ENCODE measurements at places on chromosomes 7 and 10.

DNA sequence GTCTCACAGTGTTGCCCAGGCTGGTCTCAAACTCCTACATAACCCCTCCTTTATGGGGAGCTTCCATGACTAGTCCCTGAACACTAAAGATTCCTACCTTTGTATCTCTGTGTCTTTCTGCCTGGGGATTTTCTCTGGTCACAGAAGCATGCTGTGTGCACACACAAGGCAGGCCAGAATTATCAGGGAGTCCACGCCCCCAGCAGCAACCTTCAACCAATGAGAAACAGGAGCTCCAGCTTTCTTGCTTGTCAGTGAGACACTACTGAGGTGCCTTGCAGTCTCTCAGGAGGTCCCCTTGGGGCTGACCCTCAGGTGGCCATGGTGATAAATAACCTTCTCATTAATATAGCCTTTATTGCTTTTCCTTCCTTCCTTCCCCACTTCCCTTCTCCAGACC lies 45.1 kb upstream of the AUTS2 start:
- no peak for DNase-seq

GRCh38 chr7:47535035-47535703 lies 46.7 kb downstream of the TNS3 start:
- DNase-seq = no peak

DNA sequence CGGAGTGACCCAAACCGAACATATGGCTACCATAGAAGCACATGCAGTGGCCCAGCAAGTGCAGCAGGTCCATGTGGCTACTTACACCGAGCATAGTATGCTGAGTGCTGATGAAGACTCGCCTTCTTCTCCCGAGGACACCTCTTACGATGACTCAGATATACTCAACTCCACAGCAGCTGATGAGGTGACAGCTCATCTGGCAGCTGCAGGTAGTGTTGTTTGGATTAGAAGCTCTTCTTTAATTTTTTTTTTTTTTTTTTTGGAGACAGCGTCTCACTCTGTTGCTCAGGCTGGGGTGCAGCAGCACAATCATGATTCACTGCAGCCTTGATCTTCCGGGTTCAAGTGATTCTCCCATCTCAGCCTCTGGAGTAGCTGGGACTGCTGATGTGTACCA lies 45.8 kb downstream of the NRF1 start:
- DNase-seq = no peak

GRCh38 chr10:126302826-126303665 lies 85.2 kb downstream of the ADAM12 start:
- DNase-seq = no peak

DNA sequence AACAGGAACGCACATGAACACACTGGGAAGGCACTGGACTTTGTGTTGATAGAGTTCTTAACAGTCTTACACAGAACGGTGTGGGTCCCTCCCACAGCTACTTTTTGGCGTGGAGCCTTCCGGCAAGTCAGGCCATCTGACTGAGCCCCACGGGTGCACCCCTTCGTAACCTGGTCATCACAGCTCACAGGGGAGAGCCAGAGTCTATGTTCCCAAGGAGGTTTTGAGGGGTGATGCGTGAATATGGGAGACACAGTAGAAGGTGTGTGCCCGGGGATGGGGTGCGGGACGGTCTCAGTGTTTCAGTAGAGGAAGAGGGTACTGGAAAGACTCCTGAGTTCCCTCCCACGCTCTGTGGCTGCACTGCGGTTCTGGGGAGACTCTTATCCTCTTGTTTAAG lies 291.7 kb downstream of the DNAJB6 start:
- DNase-seq = no peak

- DNase-seq = no peak
These were observed at the start of gene SSC4D for GRCh38 chr7:76409537-76409936. SSC4D (minus strand) TSS chr7:76409697; CDS start chr7:76404439, 5,258 bp downstream.

DNA sequence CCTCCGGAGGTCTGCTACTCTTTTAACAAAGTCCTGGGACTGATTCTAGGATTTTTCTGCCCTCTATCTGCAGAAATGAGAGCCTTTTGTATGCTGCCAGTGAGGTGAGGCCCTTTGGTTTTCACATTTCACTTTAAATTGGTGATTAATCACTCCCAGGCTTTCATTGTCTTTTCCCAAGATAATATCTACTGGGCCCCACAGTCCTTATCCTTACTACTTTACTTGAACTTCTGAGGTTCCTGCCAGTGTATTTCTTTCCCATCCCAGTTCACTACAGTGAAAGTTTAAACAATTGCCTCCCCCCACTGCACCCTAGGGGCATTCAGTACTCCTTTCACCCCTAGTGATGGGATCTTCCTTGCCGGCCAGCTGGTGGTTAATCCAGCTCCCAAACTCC lies 127.4 kb upstream of the INHBA start:
- no peak for DNase-seq

- no peak for DNase-seq
These were observed 8.6 kb downstream of the OR2AE1 start for GRCh38 chr7:99868246-99868645.

DNA sequence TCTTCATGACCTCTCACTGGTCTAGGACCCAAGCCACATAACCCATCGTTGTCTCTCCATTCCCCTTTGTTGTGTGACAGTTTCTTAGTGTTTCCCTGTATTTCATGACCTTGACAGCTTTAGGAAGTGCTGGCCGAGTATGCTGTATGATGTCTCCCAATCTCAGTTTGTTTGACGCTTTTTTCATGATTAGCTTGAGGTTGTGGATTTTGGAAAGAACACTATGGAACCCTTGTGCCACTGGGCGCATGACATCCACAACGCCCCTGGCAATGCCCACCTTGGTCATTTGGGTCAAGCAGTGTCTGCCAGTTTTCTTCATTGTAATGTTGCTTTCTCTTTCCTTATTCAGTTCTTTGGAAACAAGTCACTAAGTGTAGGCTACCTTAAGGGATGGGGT lies 52.3 kb downstream of the RBM33 start:
- DNase-seq = no peak

GRCh38 chr7:107644309-107644974 lies 16.2 kb upstream of the SLC26A4 start:
- DNase-seq = no peak

DNA sequence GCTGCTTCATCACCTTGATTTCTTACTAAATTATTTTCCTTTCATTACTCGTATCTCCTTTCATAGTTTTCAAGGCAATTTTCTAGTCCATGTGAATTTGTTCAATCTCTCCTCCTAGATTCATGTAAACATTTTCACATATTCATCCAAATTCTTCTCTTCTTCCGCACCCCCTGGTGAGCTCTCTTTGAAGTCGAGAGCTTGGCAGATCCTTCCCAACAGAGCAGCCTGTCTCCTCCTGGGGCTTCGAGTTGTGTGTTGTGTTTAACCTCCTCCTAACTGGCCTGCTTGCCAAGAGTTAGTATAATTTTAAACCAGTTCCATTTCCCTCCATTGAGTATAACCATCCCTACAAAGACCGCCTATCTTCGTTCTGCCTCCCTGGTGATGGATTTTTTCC lies 272.4 kb upstream of the CELF2 start:
- no peak for DNase-seq

DNA sequence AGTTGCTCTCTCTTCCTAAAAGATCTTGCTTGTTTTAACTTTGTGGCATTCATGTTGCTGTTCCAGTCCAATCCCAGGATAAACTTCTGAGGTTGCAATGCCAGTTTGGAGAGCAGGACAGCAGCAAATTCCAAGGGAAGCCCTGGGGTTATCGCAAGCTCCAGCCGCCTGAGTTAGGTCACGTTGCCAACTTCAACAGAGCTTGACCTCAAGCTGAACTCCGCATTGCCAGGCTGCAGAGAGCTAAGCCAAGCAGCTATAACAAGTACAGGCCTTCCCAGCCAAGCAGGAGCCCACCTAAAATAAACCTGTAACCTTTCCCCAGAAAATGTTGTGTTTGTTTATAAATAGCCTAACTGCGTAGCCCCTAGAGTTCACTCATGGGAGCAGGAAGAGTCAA lies 138.9 kb upstream of the LYZL1 start:
- no peak for DNase-seq

DNA sequence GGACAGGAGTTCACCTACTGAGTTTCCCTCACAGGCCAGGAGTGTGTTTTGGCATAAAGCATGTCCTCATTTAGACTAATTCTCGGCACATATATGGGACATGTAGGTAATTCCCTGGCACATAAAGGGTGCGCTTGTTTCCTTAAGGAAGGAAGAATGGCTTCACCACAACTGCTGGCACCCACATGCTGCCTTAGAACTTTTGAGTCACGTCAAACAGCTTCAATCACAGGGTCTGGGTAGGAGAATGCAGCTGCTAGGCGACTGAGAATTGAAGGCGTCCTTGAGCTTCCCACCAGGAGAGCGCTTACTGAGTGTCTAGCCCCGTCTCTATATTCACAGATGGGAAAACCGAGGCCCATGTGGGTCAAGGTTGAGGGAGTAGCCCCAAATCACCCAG lies 146.1 kb downstream of the CHN2 start:
- no peak for DNase-seq

- no peak for DNase-seq
These were observed 746 bp downstream of the ARL5B start for GRCh38 chr10:18659819-18660535.

- DNase-seq = no peak
These were observed 100.7 kb upstream of the WAC start for GRCh38 chr10:28432210-28432676.

GRCh38 chr10:72087969-72088888 lies at the start of gene SPOCK2:
SPOCK2 (minus strand) TSS chr10:72088551; CDS start chr10:72088328, 223 bp downstream.
- DNase-seq = peak; percentile 48

DNA sequence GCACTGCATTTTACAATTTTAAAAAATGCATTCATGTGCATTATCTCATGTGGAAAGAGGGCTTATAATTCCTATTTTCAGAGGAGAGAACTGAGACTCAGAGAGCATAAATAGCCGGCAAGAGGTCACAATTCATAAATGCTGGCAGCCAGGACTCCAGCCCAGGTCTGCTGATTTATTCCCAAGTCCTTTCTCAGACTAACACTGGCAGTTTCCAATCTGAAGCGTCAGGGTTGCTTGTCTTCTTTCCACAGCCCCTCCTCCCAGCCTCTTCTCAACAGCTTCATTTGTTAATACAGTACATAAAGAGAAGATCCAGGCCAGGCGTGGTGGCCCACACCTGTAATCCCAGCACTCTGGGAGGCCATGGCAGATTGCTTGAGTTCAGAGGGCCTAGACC lies 108.9 kb downstream of the PARD3 start:
- no peak for DNase-seq

DNA sequence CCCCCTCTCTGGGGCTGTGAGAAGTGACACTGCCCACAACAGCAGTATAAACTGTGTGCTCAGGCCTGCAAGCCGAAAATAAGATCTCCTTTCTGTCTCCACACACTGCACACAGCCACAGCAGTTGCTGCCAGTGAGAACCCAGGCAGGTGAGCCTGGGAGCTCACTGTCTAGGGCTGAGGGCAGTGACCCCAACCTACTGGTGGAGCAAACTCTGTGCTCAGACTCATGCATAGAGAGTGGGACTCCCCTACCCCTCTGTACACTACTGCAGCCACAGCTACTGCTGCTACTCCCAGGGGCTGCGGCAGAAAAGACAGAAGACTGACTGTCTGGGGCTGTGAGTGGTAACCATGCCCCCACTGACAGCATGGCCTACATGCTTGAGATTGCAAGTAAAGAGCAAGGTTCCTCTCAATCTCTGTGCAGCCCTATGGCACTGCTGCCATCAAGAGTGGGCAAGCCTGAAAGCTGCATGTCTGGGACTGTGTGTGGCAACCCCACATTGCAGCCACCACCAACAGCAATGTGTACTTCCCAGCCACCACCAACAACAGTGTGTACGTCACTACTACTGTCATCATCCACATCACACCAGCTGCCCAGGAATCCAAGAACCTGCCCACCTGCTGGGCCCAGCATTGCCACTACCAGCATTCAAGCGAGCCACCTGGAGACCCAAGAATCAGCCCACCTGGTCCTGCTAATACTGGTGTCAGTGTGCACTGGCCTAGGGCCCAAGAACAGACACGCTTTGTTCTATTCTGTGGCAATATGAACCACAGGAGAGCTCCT lies 226.1 kb downstream of the XPNPEP1 start:
- no peak for DNase-seq

GRCh38 chr7:7384228-7384627 lies 151.4 kb downstream of the COL28A1 start:
- DNase-seq = no peak

DNA sequence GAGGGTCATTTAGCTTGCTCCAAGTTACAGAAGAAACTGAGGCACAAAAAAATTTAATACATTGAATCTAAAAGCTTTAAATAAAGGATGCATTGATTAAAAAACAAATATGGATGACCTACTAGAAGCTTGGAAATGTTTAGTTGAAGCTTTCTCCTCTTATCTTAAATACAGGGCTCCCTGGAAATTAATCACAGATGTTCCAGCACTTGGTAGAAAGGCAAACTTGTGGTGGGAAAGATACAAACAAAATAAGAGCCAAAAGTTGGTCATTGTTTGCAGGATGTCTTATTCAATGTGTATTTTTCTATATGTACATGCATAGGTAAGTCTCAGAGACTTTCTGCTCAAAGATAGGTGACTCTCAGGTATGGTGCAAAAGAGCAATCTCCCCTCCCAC lies 40.7 kb upstream of the LYZL1 start:
- DNase-seq = no peak

DNA sequence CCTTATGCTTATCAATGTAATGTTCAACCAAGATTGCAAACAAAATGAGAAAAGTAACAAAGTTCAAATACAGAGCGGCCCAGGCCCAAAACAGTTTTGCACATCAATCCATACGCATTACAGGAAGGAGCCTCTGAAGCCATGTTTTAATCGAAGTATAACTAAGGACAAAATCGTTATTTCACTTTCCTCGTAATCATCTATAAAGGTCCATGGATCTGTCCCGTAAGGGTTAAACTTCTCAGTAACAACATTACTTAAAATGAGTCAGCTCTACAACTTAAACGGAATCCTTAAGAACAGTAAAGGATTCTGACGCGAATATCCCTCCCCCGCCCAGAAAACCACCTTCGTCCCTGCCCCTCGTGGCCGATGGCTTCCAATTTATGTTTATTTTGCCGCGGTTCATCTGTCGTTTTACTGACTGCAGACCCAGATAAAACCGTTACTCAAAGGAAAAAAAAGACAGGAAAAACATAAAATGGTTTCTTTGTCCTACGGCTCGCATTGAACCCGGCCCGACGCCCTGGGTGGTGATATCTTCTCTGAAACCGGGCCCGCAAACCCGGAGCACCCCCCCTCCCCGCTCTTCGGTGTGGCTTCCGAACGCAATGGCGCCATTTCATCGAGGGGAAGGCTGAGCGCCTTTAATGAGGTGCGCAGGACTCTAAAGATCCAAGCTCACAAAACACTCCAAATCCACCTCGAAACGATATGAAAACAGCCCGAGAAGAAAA lies 1.1 kb downstream of the HNRNPA2B1 start:
- DNase-seq = peak; percentile 55

- no peak for DNase-seq
These were observed 14.1 kb upstream of the SRGN start for GRCh38 chr10:69073736-69074364.

- DNase-seq = no peak
These were observed 15.6 kb downstream of the TRDMT1 start for GRCh38 chr10:17185873-17186272.
